ENCODE measurements at places on chromosomes 5 and 9.

- no peak for DNase-seq
These were observed 479.0 kb downstream of the SPATA31A7 start for GRCh38 chr9:61668846-61669245.

- DNase-seq = no peak
These were observed 185.0 kb downstream of the CSNK1G3 start for GRCh38 chr5:123696921-123697341.

DNA sequence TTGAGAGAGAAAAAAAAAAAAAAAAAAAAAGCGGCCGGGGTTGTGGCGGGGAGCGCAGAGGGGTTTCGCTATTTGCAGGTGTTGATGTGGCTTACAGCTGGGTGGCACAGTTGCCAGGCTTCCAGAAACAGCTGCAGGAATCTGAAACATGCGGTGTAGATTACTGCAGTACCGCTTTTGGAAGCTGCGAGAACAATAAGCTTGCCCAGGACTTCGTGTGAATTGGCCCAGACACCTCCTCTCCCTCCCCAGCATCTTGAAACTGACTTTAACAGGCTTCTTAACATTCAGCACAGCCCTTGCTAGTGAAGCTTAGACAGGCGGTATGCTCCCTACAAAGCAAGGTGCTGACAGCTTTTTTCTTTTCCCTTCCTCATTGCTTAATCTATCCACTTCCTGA lies 104.0 kb downstream of the ATP10B start:
- no peak for DNase-seq

GRCh38 chr5:37615184-37615583 lies 224.7 kb downstream of the GDNF start:
- no peak for DNase-seq

GRCh38 chr5:178106556-178107239 lies 6.6 kb upstream of the N4BP3 start:
- DNase-seq = no peak

DNA sequence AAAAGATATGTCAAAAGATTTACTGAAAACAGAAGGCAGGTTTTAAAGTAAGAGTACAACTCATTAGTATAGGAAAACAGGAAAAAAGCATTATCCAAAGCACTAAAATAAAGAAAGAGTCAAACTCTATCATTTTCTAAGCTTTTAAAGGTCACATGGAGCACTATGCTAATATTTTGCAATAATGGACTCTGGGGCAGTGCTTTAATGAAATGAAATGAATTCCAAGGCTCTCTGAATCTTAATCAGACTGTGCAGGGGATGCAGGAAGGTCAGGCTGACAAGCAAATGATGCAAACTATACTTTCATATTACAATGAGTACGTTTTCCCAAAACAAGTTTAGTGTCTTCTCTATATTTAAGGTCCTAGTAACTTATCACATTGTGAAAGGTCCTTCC lies 981.9 kb upstream of the DMAC1 start:
- no peak for DNase-seq

- DNase-seq = no peak
These were observed 232.6 kb upstream of the ANKRD55 start for GRCh38 chr5:56465769-56466135.

- no peak for DNase-seq
These were observed 5.4 kb upstream of the FAM120A start for GRCh38 chr9:93446073-93446472.

DNA sequence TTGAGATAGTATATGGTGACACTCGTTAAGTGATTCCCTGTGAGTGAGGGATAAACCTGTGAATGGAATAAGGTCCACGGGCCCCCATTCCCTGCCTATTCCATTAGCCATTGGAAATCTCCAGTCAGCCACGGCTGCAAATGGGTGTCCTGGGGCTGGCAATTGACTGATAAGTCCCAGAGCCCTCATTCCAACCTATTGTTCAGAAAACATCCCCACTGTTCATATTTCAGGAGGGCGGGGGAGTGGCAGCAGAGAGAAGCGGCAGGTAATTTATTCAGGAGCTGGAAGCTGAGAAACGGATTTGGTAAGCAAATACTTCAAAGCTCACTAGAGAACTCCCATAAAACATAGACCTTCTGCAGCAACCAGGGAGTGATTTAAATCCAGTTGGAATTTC lies 42.0 kb downstream of the TMEM174 start:
- DNase-seq = no peak

DNA sequence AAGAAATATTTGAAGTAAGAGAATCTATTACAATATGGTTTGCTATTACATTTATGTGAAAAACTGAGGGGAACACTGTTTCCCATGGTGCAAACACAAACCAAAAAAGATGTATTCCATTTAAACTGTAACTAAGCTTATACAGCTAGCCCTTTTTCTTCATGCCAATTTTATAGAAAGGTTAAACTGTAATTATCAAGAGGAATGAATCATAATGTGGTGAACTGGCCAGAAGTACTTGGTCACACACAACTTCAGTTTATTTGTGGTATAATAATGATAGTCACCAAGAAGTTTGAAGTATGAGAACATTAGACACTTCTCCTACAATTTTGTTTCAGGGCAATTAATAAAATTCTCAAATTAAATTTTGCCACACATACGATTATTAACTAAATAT lies 177.9 kb downstream of the XRCC4 start:
- no peak for DNase-seq

DNA sequence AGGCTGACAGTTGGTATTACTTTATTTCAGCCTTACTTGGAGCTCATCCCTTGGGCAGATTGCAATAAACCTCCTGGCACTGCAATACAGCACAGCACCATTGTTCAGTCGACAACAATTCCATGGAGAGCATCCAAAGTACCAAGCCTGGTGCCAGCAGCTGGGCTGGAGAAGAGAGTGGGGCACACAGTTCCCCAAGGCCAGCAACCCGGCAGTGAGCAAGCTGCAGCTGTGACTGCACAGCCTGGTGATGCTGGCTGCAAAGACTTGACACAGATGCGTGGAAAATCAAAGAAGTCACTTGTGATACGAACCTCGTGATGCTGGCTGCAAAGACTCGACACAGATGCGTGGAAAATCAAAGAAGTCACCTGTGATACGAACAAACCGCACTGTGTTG lies 125.4 kb downstream of the ATPSCKMT start:
- DNase-seq = no peak

Measured in stimulated activated CD8-positive, alpha-beta memory T cell treated with anti-CD3 and anti-CD28 coated beads, Interleukin-4, amount 100 ng/mL, for 1 hour (primary cell).